ENCODE measurements at places on chromosomes 3 and 15.

DNA sequence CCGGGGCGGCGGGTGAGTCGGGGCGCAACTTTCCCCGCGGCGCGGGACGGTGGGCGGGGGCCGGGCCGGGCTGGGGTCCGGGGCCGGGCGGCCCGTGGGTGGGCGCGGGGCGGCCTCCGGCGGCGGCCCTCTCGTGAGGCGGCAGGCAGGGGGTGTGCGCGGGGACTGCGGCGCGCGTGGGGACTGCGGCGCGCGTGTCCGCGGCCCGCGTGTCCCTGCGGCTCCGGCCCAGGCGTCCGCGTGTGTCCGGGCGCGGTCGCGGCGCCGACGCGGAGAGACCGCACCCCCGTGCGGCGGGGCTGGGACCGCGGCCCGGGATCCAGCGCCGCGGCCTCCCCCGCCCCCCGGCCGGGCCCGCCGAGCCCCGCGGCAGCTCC is 349 bp downstream of the PLXNA1 start:
- no peak for DNase-seq

GRCh38 chr3:39090922-39091321 is 16.5 kb downstream of the GORASP1 start:
- DNase-seq: no peak

DNA sequence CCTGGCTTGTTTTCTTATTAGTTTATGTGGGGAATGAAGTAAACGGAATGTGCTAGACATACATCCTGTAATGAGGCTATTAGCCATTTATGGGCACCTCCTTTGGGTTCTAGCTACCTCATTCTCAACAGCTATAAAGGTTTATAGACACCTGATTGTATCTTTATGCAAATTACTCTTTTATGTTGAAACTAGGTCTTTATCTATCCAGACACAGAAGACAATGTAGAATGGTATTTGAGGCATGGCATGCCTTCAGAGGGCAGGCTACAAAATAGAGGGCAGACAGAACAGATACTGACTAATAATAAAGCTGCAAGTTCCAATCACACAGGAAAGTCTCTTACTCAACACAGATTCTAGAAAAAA is 27.1 kb downstream of the TBC1D2B start:
- DNase-seq: no peak

- no peak for DNase-seq
Measured at GRCh38 chr3:13399603-13400002, 20.5 kb downstream of the NUP210 start.

GRCh38 chr3:110620118-110620517 is 451.5 kb upstream of the NECTIN3 start:
- no peak for DNase-seq

DNA sequence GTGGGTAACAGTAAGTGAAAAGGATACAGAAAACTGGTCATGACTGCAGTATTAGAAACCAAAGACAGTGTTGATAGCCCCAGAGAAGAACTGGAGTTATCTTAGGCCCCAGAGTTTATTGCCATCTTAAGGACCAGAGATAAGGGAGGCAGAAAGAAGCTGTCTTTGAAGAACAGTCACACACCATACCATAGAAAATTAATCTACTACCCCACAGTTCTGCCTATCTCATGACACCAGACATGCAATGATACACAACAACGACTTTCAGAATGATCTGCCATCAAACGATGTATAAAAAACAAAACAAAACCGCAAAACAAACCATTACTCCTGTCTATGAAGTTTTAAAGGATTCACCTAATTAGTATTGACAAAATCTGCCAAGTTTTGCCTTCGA is 9.6 kb downstream of the CPOX start:
- DNase-seq: no peak

DNA sequence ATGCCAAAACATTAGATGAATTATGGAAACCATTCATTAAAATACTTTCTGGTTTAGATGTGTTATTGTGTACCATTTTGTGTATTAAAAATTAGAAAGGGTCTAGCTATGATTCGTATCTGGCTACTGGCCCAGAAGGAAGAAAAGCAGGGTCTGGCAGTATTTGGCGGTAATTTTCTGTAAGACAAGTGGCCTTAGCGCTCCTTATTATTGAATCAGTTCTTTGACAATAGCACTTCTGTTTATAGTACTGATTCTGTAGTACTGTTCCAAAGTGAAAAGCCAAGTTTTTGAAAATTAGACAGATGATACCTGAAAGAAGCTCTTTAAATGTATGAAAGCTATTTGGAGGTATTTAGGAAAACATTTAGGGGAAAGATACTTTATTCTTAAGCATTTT is 10.2 kb downstream of the GLCE start:
- no peak for DNase-seq

DNA sequence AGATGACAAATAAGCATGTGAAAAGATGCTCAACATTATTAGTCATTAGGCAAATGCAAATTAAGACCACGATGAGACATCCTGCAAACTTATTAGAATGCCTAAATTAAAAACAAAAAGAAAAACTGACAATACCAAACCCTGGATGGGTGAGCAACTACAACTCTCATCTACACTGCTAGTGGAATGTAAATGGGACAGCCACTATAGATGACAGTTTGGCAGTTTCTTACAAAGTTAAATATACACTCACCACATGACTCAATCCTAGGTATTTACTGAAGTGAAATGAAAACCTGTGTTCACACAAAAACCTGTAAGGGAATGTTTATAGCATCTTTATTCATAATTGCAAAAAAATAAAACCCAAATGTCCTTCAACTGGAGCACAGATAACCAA is 74.7 kb downstream of the NPTN start:
- no peak for DNase-seq

DNA sequence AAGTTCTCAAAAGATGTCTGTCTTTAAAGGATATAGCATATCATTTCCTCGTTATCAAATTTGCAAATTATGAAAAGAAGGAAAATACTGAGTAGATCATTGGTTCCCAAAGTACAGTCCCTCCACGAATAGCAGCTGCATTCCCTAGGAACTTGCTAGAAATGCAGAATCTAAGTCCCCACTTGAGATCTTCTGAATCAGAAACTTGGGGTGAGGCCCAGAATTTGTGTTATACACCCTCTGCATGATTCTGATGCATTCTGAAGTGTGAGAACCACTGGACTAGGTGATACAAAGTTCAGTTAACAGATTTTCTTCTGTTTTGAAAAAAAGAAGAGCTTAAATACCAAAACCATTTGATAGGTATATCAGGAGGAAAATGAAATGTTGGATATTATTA is 77.1 kb downstream of the SLC25A26 start:
- DNase-seq: no peak

- no peak for DNase-seq
Measured at GRCh38 chr3:47117807-47118364, 46.0 kb downstream of the SETD2 start.

- no peak for DNase-seq
Measured at GRCh38 chr3:46061108-46061720, 33.9 kb upstream of the XCR1 start.

All from NCI-H1048 (cell line).